Mucosa of descending colon (tissue), 3 donors: ENCODE measurements at places on chromosomes 3 and 15.

DNA sequence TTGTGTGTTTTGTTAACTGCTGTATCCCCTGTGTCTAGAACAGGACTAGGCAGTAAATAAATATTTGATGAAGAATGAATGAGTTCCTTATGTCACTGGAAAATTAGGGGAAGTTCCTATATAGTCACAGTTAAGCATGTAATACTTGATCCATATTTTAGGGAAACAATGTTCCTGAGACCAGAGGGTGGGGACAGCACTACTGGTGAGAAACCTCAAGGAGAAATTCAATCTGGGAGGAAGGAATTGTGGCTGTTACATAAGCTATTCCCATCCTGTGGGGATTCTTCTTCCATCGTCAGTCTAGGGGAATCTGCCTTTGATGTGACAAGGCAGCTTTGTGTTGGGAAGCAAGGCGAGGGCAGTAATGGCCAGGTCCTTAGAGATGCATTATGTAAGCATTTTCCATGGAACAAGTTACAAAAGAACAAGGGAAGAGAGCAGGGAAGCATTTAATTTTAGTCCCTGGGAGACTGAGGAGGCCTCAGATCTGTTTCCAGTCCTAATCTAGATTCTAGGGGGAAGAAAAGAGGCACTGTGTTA, 219.3 kb upstream of the TTC14 start:
- DNase-seq: no peak

DNA sequence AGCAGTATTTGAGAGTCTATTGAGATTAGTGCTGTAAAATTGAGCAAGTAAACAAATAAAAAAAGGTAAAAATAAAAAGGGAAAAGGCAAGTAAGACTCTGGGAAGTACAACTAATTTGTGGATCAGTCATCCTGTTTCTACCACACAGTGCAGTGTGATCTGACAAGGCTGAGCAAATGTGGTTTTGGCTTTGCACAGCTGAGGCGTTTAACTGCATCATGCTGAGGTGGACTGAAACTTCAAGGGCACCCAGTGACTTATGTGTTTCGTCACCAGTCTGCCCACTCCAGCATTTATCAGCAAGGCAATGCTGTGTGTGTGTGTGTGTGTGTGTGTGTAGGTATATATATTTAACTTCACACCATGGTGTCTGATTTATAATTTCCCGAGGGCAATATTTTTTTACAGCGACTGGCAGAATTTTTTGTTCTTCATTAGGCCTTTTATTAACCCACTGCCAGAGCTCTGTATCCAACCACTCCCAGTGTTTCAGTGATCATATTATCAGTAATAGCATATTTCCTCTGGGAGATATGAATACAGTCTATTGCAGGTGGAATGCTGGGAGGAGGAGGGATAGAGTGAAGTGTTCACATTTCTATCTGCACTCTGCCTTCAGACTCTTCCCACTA, 131.5 kb upstream of the SATB1 start:
- no peak for DNase-seq

DNA sequence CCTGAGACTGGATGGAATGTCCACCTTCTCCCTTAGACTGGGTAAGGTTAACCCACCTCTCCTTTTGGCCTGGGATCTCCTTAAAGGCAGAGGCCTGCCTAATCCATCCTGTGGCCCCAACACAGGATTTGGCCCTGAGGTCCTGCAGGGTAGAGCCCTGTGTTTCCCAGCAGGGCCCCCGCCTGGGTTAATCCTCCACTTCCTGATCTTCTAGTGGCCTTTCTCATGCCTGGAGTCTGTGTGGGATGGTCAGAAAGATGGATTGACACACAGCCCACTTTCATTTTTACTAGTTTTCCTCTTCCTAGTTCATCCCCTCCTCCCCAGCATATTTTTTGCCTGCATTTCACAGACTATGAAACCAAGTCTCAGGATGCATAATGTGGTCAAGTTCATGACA, 48.9 kb upstream of the SLC6A6 start:
- DNase-seq: no peak

- no peak for DNase-seq
Measured at GRCh38 chr3:168260859-168261258, 165.1 kb upstream of the GOLIM4 start.

- DNase-seq: no peak
Measured at GRCh38 chr3:13811614-13812013, 68.3 kb downstream of the WNT7A start.

GRCh38 chr3:137294139-137294538, 336.4 kb downstream of the IL20RB start:
- no peak for DNase-seq

DNA sequence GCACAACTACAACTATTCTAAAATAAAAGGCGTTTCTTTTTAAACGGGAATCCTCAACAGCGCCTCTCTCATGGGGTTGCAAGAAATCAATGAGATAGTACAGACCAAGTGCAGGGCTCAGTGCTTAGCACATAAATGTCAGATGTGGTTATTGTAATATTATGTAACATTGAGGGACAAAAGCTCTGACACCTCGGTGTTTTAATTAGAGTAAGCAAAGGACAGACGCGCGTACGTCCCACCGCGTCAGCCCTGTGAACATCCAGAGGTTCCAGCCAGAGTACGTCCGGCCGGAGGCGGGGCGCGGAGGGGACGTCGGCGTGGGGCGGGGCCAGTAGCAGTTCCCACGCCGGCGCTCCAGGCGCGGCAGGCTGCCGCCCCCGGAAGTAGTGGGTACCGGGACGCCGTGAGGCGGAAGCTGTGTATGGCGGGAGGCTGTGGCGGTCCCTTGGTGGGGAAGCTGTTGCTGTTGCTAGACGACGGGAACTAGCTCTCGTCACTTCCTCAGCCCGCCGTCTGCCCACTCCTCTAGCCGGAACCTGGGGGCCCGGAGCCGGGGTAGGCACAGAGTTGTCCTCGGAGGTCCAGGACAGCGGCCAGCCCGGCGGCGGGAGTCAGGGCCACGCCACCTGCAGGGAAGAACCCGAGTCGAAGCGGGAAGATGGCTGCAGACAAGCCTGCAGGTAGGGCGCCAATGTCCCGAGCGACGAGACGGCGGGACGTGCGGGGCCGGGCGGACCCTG, at the start of gene CNOT10:
CNOT10 (plus strand) TSS at position 389 of the 743 bp plus-strand sequence; CDS start at position 662, 273 bp downstream.
- peak; percentile 98 for DNase-seq

- no peak for DNase-seq
Measured at GRCh38 chr3:132788301-132788671, 66.1 kb upstream of the NPHP3 start.

GRCh38 chr3:152318512-152318911, 49.8 kb downstream of the MBNL1 start:
- DNase-seq: no peak

- no peak for DNase-seq
Measured at GRCh38 chr3:186678604-186679003, 12.8 kb downstream of the HRG start.

DNA sequence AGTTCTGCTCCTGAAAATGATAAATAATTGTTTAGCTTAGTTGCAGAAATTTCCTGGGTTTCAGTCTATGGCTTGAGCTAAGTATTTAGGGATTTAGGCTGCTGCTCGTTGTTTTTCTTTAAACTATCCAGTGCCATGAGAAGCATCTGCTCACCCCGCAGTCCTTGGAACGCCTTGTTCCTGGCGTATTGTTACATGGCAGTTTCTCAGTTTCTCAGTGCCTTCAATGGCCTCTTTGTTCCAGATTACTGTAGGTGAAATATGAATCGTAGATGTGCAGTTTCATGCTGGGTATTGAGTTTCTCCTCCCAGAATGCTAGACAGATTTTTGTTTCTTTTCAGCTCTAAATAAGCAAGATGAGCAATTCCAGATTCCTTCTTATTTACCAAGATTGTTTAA, 269.5 kb upstream of the GBE1 start:
- DNase-seq: no peak

- DNase-seq: no peak
Measured at GRCh38 chr3:13424141-13424844, 4.2 kb upstream of the NUP210 start.

DNA sequence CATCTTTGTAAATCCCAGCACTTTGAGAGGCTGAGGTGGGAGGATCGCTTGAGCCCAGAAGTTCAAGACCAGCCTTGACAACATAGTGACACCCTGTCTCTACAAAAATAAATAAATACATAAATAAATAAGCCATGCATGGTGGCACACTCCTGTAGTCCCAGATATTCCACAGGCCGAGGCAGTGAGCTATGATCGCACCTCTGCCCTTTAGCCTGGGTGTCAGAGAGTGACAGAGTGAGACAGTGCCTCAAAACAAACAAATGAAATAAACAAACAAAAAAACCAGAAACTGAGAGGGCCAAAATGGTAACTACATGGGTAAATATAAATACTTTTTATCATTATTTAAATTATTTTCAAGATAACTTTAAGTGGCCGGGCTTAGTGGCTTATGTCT, 445.4 kb downstream of the ZIC1 start:
- no peak for DNase-seq

DNA sequence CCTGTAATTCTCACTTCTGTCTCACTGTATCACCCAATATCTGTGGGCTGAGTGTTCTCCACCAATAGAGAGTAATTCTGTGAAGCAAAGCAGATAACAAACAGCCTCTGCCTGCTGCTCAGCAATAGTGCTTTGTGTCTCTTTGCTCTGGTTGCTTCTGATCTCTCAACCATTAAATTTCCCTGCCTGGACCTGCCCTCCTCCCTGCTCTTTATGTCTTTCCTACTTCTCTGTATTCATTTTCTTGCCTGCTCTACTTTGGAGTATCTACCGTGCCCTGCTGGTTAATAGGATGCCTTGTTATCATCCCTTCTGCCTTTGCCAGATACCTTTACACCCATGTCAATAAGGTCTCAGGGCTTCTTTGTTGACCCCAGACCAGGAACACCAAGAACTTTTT, 102.9 kb upstream of the CGNL1 start:
- no peak for DNase-seq

DNA sequence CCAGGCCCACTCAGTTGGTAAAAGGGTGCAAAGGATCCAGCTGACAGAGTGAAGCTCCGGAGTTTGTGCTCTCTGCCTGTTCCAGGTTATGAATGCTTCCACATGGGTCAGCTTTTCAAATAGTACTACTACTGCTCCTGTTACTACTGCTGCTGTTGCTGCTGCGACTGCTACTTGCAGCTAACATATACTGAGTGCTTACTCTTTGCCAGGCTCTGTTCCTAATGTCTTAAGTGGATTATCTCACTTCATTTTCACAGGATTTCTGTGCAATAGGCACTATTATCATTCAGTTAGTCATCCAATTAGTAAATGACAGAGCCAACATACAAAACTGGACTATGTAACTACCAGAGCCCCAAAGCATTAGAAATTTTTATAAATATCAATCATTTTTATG, 106.5 kb downstream of the IQCH start:
- no peak for DNase-seq
